ENCODE measurements at places on chromosomes 3 and 15.

- no peaks in the 10 kb centered on the region for H3K27me3 ChIP-seq
- no peak for DNase-seq
- no peak overlapping the region for H3K27ac ChIP-seq
- no peaks in the 10 kb centered on the region for H3K36me3 ChIP-seq
- H3K4me3 ChIP-seq, result no peak overlapping the region
Measured at GRCh38 chr3:99485286-99485685, 153.1 kb upstream of the COL8A1 start.

DNA sequence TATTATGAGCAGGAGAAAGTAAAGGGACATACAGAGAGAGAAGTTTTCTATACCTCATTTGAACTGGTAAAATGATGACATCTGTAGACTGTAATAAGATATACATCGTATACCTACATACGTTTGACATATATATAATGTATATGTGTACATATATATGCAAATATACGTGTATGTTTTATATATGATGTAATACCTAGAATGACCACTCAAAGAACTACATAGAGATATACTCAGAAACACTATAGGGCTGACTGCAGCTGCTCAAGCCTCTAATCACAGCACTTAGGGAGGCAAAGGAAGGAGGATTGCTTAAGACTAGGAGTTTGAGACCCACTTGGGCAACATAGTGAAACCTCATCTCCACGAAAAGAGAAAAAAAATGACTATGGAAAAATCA, 48.5 kb upstream of the MCTP2 start:
- H3K27ac ChIP-seq, result no peak overlapping the region
- DNase-seq, result no peak
- H3K4me3 ChIP-seq, result no peak overlapping the region
- H3K36me3 ChIP-seq, result no peaks in the 10 kb centered on the region

DNA sequence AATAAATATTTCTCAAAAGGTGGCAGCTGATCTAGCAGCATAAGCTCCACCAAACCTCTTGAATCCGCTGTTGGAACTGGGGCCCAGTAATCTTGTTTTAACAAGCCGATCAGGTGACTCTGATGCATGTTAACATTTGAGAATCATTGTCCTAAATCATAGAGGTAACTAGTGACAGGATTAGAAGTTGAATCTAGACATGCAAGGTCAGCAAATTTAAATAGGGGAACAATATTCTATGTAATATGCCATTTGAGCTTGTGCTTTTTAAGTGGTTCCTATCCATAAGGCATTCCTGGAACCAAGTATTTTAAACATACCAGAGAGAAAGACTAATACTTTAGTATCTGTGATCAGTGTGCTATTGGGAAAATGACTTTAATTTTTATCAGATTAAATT, 412.8 kb downstream of the PYDC2 start:
- H3K27me3 ChIP-seq, result no peaks in the 10 kb centered on the region
- no peak overlapping the region for H3K27ac ChIP-seq
- no peaks in the 10 kb centered on the region for H3K4me1 ChIP-seq
- H3K4me3 ChIP-seq, result no peak overlapping the region
- no peak for DNase-seq

DNA sequence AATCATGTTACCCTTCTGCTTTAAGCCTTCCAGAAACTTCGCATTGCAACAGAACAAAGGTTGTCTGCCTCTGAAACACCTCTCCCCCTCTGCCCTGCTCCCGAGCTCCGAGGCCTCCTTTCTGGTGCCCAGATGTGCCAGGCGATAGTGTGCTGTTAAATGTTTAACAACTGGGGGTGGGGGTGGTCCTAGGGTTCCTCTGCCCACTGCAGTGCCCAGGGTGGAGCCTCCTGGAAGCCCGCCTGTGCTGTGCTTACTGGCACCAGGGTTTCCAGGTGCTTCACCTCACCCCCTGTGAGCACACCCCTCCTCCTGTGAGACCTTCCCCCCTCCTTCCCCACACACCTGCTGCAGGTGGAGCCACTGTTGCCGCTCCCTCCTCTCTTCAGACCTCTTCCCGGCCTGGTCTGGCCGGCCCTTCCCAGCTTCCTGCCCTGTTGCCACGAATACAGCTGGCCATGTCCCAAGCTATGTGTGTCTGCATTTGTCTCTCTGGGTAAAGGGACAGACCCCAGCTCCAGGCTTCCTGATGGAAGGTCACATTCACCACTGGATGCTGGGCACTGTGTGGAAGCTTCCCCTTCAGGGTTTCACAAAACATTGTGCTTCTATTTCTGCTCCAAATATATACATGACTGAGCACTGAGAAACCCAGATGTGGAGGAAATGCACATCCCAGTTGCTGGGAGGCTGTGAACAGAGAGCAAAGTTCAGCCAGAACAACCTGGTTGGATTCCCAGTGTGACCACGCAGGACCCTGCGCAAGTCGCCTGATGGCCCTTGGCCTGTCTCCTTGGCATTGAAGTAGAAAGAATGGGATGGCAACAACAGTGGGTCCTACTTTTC, 37.2 kb downstream of the MGLL start:
- H3K27me3 ChIP-seq, result no peaks in the 10 kb centered on the region
- H3K4me3 ChIP-seq, result no peak overlapping the region
- no peak for DNase-seq

- no peak for DNase-seq
- no peaks in the 10 kb centered on the region for H3K27me3 ChIP-seq
- no peak overlapping the region for H3K4me3 ChIP-seq
- no peaks in the 10 kb centered on the region for H3K4me1 ChIP-seq
- H3K27ac ChIP-seq, result no peak overlapping the region
- H3K36me3 ChIP-seq, result no peaks in the 10 kb centered on the region
Measured at GRCh38 chr3:4043867-4044575, 244.8 kb downstream of the LRRN1 start.

DNA sequence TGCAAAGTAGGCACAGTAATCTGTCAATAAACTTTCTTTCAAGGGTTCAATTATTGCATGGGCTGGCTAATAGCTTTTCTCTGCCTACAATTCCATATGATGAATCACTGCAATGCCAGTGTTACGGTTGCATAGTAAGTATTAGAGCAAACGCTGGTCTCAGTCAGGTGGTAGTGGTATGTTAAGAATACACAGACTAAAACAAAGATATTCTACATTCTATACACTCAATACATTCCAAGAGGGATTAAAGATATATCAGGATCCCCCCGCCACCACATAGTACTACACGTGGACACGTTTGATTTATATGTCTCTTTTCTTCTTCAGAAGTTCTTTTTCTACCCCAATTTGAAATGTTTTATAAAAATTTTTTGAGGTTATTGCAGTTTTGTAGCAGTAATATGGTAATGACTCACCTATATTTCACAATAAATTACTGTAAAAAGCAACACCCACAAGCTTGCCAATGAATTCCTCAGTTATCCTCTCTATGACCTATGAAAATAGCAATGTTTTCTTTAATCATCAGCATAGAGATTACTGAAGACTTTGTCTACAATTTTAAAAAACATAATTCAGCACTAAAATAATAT, 68.2 kb downstream of the CD200R1L start:
- no peak overlapping the region for H3K27ac ChIP-seq
- no peak overlapping the region for H3K4me3 ChIP-seq
- H3K36me3 ChIP-seq, result no peaks in the 10 kb centered on the region
- no peaks in the 10 kb centered on the region for H3K27me3 ChIP-seq
- DNase-seq, result no peak
- peaks cover 32% of the 10 kb centered on the region for H3K4me1 ChIP-seq

GRCh38 chr3:130621824-130622223, 104.8 kb downstream of the COL6A6 start:
- no peak overlapping the region for H3K4me3 ChIP-seq
- H3K4me1 ChIP-seq, result no peaks in the 10 kb centered on the region
- H3K27me3 ChIP-seq, result no peaks in the 10 kb centered on the region
- no peaks in the 10 kb centered on the region for H3K36me3 ChIP-seq

DNA sequence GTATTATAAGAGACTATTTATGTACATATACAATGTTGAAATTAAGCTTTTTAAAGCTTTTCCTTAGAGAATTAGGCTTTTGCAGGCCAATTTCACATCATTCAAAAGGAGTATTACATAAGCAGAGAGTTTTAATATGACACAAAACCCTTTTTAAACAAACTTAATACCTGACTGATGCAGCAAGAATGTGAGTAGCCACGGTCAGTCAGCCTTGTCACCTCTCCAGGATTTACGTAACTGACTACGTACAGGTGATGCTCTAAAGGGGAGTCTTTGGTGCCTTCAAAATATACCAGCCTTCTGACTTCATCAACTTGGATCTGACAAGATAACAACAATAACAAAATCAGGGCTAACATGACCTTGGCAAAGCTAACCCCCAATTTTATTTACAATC, 44.2 kb upstream of the IGDCC4 start:
- H3K36me3 ChIP-seq, result peaks cover 51% of the 10 kb centered on the region
- no peaks in the 10 kb centered on the region for H3K27me3 ChIP-seq
- no peak overlapping the region for H3K27ac ChIP-seq
- DNase-seq, result no peak
- H3K4me3 ChIP-seq, result no peak overlapping the region
- no peaks in the 10 kb centered on the region for H3K4me1 ChIP-seq

- H3K27me3 ChIP-seq, result no peaks in the 10 kb centered on the region
- DNase-seq, result no peak
- H3K4me1 ChIP-seq, result no peaks in the 10 kb centered on the region
- no peak overlapping the region for H3K27ac ChIP-seq
- H3K4me3 ChIP-seq, result no peak overlapping the region
- peaks cover 12% of the 10 kb centered on the region for H3K36me3 ChIP-seq
Measured at GRCh38 chr3:37387462-37387861, 213.1 kb upstream of the LRRFIP2 start.

GRCh38 chr3:168956076-168956475, 707.4 kb downstream of the MECOM start:
- no peaks in the 10 kb centered on the region for H3K36me3 ChIP-seq
- no peak for DNase-seq
- no peaks in the 10 kb centered on the region for H3K4me1 ChIP-seq
- H3K27me3 ChIP-seq, result no peaks in the 10 kb centered on the region

DNA sequence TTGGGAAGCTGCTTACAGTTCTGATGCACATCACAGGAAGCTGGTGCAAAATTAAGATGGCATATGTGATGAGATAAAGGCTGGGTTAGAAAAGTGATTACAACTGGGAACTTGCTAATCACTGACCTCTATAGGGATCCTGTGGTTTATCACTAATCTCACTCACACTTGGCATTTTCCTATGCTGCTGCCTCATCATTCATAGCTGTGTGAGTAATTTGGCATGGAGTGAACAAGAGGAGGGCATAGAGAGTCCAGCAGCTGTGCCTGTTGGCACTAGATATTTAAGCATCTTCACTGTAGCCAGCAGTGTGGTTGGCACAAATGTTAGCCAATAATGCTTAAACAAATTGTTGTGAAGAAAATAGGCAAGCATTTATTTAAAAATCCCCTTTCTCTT, 217.7 kb upstream of the CGNL1 start:
- H3K4me3 ChIP-seq, result no peak overlapping the region
- no peak overlapping the region for H3K27ac ChIP-seq
- H3K4me1 ChIP-seq, result no peaks in the 10 kb centered on the region
- no peaks in the 10 kb centered on the region for H3K27me3 ChIP-seq
- DNase-seq, result no peak
- H3K36me3 ChIP-seq, result no peaks in the 10 kb centered on the region

GRCh38 chr3:126472277-126473006, 3.2 kb downstream of the ZXDC start:
- no peaks in the 10 kb centered on the region for H3K27me3 ChIP-seq
- H3K4me1 ChIP-seq, result peaks cover 36% of the 10 kb centered on the region

DNA sequence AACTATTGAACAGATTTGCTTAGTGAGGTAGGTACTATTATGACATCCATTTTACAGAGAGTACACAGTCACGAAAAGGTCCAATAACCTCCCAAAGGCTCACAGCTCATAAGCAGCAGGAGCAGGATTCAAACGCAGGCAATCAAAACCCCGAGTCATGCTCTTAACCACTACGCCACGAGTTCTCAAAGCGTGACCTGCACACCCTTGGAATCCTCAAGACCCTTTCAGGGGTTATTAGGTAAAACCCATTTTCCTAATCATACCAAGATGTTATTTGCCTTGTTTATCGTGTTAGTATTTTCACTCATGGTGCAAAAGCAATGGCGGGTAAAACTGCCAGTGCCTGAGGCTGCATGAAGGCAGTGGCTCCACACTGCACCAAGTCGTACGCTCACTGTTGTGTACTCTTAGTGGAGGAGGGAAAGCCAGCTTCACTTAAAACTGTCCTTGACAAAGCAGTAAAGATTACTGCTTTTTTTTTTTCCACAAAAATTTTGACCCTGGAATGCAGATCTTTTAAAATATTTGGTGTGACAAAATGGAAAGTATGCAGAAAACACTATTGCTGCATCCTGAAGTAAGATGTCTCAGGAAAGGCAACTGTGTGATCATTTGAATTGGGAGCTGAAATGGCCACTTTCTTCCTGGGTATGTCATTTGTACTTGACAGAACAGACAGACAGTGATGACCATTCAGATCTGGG, 96.1 kb downstream of the IGF2BP2 start:
- no peak overlapping the region for H3K27ac ChIP-seq
- H3K27me3 ChIP-seq, result no peaks in the 10 kb centered on the region
- H3K36me3 ChIP-seq, result no peaks in the 10 kb centered on the region
- H3K4me1 ChIP-seq, result no peaks in the 10 kb centered on the region
- no peak for DNase-seq

DNA sequence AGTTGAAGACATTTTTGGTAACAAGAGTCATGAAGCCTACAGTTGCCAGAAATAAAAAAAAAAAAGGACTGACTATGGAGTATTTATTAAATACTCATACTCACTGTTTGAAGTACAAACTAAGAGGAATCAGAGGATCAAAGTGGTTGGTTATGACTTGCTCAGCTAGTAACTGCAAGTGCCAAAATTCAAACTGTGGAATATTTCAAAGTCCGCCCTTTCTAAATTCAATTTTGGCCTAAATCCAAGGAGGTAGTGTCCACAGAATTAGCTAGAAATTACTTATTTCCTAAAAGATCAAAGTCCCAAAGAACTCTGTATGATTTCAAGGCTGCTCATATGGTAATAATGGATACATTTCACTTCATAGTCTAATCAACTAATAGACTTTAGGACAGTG, 274.5 kb downstream of the ZBTB20 start:
- H3K27ac ChIP-seq, result no peak overlapping the region
- no peaks in the 10 kb centered on the region for H3K4me1 ChIP-seq
- H3K27me3 ChIP-seq, result no peaks in the 10 kb centered on the region
- no peak for DNase-seq
- no peak overlapping the region for H3K4me3 ChIP-seq

GRCh38 chr3:180661444-180661843, 17.8 kb downstream of the CCDC39 start:
- H3K36me3 ChIP-seq, result no peaks in the 10 kb centered on the region
- H3K27ac ChIP-seq, result no peak overlapping the region
- no peak overlapping the region for H3K4me3 ChIP-seq
- no peak for DNase-seq
- no peaks in the 10 kb centered on the region for H3K4me1 ChIP-seq

All from CD4-positive, alpha-beta memory T cell (primary cell).